Stimulated activated naive CD8-positive, alpha-beta T cell treated with anti-CD3 and anti-CD28 coated beads, Interleukin-15, Interleukin-2, amounts not matched to agents 100 U/mL and 50 U/mL, for 24 hours (primary cell): ENCODE measurements at places on chromosomes 5 and 9.

GRCh38 chr5:93600409-93601070, 17.5 kb downstream of the NR2F1 start:
- no peak for DNase-seq

DNA sequence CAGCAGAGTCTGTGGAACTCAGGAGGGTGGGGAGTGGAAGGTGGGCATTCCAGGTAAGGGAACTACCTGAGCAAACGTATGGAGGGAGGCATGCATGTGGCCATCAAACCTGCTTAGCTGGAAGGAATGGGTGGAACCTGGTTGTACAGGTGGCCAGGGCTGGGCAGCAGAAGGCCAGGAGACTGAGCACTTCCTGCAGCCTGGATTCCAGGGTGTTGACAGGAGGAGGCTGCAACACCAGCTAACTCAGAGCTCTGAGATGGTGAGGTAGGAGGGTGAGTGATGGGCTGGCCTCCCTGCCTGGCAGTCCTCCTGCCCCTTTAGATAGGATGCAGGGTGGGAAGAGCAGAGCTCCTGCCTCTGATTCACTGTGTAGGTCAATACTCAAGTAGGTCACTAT, 92.5 kb upstream of the CPEB4 start:
- no peak for DNase-seq

GRCh38 chr5:166276006-166276405, 2015.4 kb upstream of the WWC1 start:
- no peak for DNase-seq

- no peak for DNase-seq
Measured at GRCh38 chr5:162372256-162372655, 304.7 kb downstream of the GABRG2 start.

GRCh38 chr5:98902733-98903132, 26.1 kb downstream of the CHD1 start:
- DNase-seq, result no peak

GRCh38 chr9:116737152-116737546, 50.0 kb downstream of the TRIM32 start:
- peak; percentile 78 for DNase-seq

- DNase-seq, result no peak
Measured at GRCh38 chr9:68493958-68494577, 46.6 kb downstream of the TMEM252 start.

DNA sequence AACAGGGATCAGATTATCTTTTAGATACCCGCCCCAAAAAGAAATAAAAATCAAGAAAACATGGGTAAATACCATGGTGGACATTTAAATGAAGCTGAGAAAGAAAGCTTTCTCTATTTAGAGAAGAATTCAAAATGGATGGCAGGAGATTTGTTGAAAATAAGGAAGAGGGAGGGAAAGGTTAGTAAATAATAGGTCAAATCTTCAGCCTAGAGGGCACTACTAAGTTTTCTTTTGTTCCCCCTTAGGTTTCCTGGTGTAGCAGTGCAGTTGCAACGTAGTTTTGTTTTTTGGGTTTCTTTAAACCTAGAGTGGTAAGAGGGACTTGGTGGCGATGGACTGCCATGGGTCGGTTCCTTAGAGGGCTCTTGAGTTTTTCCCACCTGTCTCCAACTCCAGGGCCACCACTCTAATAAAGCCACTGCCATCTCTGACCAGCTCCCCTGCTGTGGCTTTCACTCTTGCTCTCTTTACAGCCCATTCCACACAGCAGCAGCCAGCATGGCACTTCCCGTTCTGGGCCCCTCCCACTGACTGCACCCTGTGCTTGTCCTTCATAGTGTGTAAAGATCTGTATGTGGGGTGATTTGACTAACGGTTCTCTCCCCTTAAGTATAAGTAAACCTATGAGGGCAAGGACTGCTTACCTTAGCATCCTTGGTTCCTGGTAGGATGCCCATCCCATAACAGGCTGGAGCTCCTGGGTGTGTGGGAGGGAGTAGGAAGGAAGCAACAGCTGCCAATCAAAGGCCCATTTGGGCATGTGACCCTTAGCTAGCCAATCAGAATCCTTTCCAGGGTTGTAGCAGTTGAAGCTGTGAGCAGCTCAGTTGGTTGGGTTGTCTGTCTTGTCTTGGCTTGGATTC, 118.3 kb downstream of the SLC1A3 start:
- peak; percentile 43 for DNase-seq

GRCh38 chr9:17082343-17083064, 52.3 kb upstream of the CNTLN start:
- DNase-seq, result no peak

- DNase-seq, result no peak
Measured at GRCh38 chr5:4730279-4730678, 409.9 kb upstream of the ADAMTS16 start.

DNA sequence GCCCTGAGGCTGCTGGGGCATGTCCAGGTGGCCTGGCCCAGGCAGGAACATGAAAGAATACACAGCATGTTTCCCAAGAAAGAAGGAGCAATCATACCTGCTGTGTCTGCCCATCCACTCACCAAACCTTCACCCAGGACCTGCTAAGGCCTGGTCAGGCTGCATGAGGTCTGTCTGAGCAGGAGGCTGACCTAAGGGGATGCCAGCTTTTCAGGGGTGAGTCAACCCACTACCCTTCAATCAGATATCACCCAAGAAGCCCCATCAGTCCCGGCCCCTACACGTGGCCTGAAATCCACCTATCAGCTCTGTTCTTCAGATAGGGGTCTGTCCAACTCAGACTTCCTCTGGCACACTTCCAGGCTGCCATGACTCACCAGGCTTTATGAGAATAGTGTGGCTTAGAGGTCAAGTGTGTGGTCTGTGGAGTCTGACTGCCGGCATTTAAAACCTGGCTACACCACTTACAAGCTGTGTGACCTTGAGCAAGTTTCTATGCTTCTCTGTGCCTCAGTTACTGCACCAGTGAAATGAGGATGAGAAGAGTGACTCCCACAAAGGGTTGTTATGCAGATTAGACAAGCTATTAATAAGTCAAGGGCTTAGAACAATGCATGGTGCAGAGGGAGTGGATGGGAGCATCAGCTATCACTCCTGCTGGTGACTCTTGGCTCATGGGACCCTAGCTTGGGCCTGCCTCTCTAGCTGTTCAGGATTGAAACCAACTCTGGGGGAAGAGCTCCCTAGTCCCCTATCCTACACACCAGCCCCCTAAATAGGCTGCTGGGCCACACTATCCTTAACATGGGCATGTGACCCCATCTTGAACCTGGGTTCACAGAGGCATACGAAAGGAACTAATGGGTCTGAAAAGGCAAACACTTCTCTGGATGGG, 130.3 kb downstream of the PAX5 start:
- peak; percentile 80 for DNase-seq

DNA sequence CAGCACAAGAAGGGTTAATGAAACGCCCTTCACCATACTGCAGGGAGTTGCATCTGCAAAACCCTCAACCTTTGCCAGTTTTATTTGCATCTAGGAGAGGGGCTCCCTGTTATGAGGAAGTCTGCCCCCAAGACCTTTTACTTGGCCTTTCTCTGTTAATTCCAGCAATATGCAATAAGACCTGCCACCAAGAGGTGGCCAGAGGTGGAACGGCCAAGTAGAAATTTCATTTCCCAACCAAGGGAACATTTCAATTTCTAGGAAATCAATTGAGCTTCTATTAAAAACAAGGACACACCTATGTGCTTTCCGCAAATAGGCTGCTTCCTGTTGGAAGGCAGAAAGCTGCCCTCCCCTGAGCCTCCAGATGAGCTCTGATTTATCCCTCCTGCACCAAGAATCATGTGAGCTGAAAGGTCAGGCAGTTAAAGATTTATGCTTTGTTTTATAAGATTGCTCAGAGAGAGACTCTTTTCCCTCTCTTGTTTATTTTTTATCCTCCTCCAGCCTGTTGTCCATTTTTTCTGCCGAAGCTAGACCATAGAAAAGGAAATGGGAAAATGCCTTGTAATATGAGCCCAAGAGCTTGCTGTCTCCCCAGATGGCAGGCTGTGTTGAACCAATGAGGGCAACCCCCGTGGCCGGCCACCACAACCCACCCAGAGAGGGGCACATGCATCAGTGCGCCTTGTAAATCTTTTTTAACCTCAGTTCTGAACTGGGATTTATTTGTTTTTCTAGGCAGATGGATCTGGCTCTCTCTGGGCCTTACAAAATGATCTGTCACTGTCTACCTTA, 572.8 kb downstream of the TLE1 start:
- DNase-seq, result no peak

GRCh38 chr5:156383510-156384265, 56.7 kb downstream of the SGCD start:
- no peak for DNase-seq

GRCh38 chr5:65017636-65018035, 248.9 kb downstream of the CWC27 start:
- DNase-seq, result no peak

DNA sequence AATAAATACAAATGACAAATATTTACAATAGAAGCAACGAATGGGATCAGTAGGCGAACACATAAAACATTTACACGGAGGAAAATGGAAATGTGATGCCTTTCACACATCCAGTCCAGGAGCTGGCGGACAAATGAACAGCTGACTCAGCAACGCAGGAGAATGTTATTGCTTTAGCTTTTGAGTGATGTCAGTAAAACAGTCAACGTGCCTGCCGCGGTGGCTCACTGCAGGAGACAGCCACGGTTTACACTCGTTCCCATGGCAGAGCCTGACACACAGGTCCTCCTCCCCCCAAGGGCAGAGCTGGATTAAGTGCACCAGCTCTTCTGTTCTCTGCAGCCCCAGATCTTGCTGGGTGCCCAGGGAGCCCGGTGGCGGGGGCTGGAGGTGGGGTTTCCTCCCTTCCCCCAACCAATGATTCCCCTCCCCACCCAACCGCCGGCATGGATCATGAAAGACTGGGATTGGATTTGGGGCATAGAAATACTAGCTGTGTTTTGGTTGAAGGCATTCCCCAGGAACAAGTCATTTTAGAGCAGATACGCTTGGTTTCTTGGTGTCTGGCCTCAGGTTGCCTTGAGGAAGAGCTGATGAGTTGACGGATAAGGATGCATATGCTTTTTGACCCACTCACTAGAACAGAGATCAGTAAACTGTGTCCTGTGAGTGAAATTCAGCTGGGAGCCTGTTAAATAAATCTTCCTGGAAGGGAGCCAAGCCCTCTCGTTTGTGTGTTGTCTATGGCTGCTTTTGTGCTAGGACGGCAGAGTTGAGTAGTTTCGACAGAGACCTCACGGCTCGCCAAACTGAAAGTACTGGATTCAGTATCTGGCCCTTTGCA, 12.5 kb downstream of the STC2 start:
- DNase-seq, result no peak

DNA sequence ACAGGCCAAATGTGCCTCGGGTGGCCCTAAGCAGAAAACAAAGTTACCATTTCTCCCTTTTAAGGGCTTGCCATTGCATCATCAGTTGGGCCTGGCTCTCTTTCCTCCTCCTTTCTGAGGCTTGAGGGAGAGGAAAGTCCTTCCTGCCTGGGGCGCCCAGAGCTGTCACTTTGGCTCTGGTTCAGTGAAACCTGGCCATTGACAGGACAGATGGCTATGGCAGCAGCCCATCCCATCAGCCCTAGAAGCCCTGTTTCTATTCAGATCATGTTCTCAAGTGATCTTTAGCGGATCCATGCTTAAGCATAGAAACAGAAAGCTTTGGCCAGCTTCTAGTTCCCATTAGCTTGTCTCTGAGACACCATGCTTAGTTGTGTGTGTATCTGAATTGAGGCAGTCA, 293.4 kb downstream of the YTHDC2 start:
- DNase-seq, result no peak

GRCh38 chr5:943918-944620, 51.4 kb downstream of the TRIP13 start:
- no peak for DNase-seq

- DNase-seq, result no peak
Measured at GRCh38 chr9:73056245-73056644, 95.4 kb upstream of the ANXA1 start.

DNA sequence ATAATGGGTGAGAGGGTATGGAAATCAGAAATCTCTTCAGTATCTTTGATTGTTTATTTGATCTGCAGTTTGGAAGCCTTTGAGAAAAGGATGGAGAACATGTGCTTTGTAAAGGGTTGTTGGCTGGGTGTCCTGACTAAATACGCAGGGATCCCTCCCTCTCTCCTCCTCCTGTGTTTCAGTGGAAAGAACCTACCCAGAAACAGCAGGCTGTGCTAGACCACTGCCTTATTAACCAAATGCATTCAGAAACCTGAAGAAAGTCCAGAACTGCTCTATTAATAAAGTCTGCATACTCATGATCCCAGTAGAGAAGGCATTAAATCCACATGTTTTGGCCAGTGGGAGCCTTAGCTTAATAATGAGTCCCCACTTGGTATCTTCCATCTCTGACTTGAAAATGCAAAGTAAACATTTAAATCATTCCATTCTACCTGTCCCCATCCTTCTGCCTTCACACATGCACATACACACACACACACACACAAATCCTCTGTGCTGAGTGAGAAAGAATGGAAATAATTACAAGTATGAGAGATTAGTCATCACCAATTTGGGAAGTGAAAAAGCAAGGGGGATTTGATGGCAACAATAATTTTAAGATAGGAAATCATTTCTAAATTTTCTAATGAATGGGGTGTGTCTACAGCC, 10.0 kb upstream of the LECT2 start:
- no peak for DNase-seq

- peak; percentile 44 for DNase-seq
Measured at GRCh38 chr9:137316012-137316981, 14.2 kb upstream of the NRARP start.

DNA sequence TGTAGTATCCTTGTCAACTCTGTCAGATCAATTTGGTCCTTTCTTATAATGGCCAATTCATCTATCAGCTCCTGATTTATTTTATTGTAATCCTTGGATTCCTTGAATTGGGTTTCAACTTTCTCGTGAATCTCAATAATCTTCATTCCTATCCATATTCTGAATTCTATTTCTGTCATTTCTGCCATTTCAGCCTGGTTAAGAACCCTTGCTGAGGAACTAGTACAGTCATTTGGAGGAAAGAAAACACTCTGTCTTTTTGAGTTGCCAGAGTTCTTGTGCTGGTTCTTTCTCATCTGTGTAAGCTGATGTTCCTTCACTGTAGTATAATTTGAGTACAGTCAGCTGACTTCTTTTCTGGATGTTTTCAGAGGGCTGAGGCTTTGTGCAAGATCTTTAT, 84.5 kb downstream of the CETN3 start:
- DNase-seq, result no peak

DNA sequence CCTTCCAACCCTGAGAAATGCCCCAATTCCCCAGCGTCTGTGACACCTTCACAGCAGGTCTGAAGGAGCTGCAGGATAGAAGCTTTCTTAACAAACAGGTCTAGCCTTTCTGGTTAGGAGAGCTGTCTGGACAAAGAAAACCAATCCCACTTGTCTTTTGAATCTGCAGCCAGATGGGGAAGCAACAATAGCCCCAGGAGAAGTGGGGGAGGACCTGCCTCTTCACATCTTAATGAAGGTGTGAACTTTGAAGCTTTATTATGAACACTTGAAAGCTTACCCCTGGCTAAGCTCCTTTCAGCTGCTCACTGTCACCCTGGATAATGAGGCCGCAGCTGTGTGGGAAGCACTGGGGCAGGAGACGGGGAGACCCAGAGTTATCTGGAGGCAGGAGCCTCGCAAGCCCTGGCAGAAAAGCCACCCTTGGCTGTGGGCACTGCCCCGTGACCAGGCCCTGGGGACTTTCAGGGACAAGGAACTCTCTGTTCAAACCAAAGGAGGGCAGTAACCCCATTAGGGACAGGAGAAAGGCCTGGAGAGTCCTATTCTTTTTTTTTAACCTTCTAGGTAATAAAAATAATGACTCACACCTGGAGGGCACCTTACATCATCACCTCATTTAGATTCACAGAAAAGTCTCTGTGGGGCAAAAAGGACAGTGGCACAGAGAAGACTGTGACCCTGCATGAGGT, 151.8 kb upstream of the RAD23B start:
- no peak for DNase-seq
